ENCODE measurements at places on chromosomes 12 and 14.

DNA sequence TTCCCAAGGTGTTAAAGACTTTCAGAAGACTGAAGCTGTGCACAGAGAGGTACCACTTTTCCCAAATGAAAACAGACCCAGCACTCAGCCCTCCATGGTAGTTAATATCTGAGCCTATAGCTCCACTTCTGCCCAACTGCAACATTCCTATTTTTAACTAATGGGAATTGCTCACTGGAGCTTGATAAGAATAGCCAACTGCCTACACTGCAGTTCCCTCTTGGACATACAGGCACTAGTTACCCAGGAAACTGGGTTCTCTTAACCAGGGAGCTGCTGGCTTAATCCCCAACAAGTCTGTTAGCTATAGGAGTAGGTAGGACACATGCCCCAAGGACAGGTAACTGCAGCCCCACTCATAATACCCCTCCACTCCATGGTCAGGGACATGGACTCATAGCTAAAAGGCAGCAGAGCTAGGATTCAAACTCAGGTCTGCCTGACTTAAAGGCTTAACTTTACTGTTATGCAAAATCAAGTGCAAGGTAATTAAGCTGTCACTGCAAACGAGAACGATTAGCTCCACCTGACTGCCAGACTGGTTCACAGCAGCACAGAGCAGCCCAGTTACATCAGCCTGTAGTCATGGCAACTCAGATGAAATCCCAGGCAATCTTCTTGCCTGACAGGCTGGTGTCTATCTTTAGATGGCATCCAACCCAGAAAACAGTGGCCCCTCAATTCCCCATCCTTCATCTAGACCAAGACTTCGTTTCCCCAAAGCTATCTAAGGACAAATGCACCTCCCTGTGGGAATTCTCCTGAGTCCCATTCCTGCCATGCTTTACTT is 77.1 kb upstream of the ACTN1 start:
- peak; percentile 51 for DNase-seq

GRCh38 chr12:26680727-26681455 is 152.1 kb downstream of the ITPR2 start:
- DNase-seq = no peak

DNA sequence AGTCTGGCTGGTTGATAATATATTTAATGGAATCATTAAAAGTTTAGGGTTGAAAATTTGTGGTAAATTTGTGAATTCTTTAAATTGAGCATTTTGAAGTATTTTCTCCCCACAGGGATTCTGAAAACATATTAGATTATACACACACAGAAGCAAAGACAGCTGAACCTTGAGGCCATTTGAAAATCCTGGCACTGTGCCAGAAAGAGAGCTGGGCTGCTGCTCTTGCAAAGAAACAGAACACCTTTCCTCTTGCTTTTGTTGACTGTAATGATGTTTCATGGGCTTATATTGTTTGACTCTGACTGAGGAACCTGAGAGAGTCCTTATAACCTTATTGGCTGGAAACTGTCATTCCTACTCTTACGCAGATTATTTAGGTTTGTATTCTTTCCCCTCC is 4.8 kb downstream of the RNF34 start:
- DNase-seq = no peak

GRCh38 chr12:99985631-99986030 is 895 bp upstream of the ANKS1B start:
- DNase-seq = no peak

DNA sequence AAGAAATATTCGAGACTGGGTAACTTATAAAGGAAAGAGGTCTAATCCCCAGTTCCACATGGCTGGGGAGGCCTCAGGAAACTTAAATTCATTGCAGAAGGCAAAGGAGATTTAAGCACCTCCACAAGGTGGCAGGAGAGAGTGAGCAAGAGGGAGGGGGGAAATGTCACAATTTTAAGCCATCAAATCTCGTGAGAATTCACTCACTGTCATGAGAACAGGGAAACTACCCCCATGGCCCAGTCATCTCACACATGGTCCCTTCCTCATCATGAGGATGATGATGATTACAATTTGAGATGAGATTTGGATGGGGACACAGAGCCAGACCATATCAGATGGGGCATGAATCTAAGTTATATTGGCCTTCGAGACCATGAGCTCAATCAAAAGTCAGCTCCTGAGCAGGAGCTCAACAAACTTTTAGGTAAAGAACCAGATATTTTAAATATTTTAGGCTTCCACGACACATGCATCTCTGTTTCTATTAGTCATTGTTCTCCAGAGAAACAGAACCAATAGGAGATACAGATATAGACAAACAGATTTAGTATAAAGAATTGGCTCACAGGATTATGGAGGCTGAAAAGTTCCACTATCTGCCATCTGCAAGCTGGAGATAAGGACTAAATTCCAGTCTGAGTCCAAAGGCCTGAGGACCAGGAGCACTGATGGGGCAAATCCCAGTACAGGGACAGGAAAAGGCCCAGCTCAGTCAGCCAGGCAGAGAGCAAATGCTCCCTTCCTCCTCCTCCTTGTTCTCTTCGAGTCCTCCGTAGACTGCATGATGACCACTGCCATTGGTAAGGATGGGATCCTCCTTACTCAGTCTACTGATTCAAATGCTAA is 24.9 kb downstream of the DGLUCY start:
- DNase-seq = peak; percentile 22

DNA sequence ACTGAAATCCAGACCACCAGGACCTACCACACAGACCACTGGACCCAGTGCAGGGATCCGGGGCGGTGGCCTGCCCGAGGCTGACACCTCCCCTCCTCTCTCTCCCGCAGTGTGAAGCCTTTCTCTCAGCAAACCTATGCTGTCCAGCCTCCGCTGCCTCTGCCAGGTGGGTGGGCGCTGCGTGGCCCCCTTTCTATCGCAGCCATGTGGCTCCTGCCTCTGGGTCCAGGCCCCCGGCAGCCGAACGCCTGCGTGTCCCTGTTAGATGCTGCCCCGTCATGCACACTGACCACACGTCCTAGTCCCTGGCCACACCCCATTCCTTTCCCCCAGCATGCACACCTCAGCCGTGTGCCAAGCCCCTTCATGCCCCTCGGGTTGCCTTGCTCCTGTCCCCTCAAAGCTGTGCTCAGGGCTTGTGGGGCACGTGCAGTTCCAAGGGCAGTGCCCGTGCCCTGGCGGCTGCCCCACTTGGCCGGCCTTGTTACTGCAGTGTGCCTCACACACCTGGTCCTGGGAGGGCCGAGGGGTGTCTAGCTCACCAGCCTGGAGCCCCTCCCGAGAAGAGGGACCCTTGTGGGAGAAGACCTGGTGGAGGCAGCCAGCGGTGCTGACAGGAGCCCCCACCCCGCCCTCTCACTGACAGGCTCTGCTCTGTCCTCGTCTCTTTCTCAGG is 58.0 kb upstream of the TSPAN9 start:
- DNase-seq = no peak

DNA sequence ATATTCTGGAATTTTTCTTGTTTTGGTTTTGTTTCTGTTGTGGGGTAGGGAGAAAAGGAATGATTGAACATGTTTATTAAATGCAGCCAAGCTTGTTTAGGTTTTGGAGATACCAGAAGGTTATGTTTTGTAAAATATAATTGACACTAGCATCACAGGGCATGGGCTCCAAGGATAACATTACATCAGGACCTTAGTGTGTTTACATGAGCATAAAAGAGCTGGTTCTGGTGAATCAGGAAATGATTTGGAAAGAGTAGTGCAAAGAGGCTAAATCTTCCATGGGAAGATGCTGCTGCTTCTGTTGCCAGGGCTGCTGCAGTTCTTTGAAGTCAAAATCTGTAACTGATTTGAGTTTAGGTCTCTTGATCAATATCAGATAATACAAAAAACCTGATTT is 118.7 kb downstream of the ETNK1 start:
- no peak for DNase-seq

DNA sequence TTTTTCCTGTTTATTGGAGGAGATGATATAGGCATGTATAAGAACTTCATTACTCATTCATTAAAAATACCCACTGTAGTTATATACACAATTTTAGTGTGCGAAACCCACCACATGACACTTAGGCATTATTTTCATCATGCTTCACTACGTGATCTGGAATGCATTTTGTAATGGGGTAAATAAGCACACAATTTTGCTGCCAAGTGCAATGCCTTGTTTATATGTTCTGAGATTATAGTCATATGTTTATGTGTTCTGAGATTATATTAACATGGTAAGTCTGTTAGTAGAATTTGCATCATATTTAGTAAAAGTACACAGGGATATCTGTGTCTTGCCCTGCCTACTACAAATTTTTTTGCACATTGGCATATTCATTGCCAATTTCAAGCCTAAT is 1123.0 kb downstream of the LRFN5 start:
- no peak for DNase-seq

DNA sequence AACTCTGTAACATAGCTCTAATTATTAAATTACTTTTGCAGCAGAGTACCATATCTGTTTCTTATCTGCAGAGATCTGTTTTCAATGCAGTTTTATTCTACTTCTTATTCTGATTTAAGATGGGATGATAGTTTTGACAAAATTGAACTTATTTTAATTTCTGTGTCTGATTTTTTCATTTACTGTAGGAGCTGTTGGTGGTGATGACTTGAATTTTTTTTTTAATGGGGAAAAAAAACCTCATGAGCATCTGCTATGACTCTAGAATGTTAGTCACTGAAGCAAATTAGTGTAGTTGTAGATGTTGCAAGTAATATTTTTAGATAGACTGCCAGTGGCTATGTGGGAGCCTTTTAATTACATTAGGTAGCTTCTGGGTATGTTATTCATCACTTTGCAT is 23.4 kb downstream of the DNM1L start:
- DNase-seq = no peak

DNA sequence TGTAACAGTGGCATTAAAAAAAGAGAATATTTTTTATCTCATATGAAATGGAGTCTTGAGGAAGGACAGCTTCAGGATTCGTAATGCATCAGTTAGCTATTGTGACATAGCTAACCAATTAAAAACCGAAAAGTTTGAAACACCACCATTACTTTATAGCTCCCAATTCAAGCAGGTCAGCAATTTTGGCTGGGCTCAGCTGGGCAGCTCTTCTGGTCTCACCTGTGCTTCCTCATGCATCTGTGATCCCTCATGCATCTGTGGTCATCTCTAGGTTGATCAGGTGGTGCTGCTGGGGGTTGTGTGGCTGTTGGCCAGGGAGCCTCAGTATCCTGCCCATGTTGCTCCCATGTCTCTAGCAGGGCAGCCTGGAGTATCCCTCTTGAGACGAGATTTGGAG is 76.7 kb upstream of the KCNA1 start:
- DNase-seq = no peak

DNA sequence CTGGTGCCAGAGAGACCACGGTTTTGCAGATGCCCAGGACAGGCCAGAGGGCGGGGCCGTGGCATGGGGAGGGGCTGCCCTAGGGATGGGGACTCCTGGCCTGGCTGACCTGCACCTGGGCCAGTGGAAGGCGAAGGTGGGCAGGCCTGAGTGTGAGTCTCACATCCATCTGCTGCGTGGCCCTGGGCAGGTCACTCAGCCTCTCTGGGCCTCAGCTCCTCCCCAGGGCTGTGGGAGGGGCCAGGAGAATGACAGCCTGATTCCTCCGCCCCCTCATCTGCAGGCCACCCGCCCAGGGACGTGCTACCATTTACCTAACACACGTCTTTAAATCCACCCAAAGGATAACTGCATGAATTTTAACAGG is 90.9 kb downstream of the GALNT9 start:
- no peak for DNase-seq

- peak; percentile 84 for DNase-seq
Observed at GRCh38 chr12:1644534-1645438, 15.8 kb downstream of the WNT5B start.

- no peak for DNase-seq
Observed at GRCh38 chr14:96727491-96727890, 69.7 kb upstream of the VRK1 start.

All from HFFc6 (cell line).